T-cell (primary cell): ENCODE measurements at places on chromosomes 7 and 10. TPM values are rescaled to one million over a fixed set of nuclear protein-coding genes. Genes with fewer than 3 reads are reported as not detected.

DNA sequence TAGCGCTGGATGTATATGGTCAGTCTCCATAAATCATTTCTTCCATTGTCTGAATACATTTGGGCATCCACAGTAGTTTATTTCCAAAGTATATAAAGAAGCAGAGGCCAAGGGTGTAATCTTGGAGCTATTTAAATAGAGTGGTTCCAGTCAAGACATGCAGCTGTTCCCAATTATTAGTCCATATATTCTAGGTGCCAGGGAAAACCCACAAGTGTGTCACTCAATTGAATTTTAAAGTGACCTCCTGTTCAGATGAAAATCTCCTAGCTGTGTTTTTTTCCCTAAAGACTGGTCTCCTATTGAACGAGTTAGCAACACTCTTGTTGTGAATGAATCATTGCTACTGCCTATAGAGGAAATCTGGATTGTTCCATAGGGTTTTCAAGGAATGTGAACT is 260.2 kb upstream of the BMPER start:
- no peaks in the 10 kb centered on the region for H3K27me3 ChIP-seq
- DNase-seq: no peak
- no peaks in the 10 kb centered on the region for H3K36me3 ChIP-seq
- no peaks in the 10 kb centered on the region for H3K4me1 ChIP-seq
- H3K4me3 ChIP-seq: no peak overlapping the region

Gene MORN4
- 0.84 TPM for total RNA-seq

DNA sequence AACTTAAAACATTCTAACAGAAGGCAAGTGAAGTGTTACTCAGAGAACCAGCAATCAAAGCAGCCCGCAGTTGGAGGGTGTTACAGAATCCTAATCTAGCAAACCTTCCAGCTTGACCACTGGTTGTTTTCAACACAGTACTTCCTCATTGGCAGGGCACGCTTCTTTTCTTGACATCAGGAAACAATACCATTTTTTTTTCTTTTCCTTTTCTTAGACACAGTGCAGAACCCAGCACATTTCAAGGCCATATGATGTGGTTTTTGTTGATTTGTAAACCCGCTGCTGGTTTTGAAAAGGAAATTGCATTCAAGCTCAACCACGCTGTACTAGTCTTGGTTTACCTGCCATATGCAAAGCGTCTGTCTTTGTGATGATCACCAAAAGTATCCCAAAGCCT is 33.4 kb downstream of the RHOBTB1 start:
- no peak for DNase-seq
- H3K4me1 ChIP-seq: no peaks in the 10 kb centered on the region
- no peak overlapping the region for H3K4me3 ChIP-seq
- no peak overlapping the region for H3K27ac ChIP-seq

DNA sequence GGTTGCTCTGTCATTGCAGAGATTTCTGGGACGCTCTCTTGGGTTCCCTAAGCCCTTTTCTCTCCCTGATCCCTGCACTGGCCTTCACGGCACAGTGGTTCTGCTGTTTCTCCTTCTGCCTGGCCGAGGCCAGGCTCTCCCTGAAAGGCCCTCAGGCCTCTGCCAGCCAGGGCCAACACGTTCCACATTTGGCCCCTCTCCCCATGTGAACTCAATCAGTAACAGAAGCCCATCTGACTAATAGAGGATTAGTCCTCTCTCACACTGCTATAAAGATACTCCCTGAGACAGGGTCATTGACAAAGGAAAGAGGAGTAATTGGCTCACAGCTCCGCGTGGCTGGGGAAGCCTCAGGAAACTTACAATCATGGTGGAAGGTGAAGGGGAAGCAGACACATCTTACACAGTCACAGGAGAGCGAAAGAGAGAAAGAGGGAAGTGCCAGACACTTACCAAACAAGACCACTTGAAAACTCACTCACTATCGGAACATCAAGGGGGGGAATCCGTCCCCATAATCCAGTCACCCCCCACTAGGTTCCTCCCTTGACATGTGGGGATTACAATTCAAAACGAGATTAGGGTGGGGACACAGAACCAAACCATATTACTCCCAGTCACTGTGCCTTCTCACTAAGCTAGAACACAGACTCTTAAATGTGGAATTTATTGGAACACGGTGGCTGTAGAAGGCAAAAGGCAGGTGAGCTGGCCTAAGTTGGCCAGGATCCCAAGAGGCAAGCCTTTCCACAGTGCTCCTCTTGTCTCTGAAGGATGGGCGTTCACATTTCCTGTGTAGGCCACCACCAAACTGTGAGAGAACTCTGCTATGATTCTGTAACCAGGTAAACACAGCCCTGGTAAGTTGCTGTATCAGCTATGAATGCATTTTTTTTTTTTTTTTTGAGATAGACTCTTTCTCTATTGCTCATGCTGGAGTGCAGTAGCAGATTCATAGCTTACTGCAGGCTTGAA is 8.8 kb downstream of the FZD8 start:
- peaks cover 3% of the 10 kb centered on the region for H3K4me1 ChIP-seq
- no peak for DNase-seq
- H3K4me3 ChIP-seq: no peak overlapping the region
- no peaks in the 10 kb centered on the region for H3K36me3 ChIP-seq
- H3K27ac ChIP-seq: no peak overlapping the region

DNA sequence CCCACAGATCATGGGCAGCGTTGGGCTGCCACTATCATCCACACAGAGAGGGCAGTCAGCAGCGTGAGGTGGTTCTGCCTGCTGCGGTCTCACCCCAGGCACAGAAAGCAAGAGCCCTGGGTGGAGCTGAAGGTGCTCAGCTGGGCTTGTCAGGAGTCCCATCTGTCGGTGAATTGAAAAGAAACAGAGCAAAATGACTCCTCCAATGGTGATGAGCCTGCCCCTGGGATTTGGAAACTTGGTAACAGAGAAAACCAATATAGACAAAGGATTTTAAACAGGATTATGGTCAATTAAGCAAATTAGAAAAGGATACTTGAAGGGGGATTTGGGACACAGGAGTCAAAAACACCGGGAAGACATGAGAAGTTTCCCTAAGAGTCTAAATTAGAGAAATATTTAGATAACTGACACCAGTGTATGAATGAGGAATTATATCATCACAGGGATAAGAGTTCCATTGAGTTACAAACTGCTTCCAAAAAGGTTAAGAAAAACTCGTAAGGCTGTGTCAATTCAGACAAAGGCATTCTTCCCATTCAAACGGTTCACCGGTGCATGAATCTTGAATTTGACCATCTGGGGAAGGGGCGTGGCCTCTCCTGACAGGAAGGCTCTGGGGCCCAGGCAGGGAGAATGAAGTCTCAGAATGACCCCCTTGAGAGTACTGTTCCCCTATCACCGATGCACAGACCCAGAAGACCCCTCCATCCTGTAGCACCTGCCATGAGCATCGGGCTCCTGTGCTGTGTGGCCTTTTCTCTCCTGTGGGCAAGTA is 70.0 kb upstream of the PRSS58 start:
- H3K27ac ChIP-seq: no peak overlapping the region
- no peak overlapping the region for H3K4me3 ChIP-seq
- no peaks in the 10 kb centered on the region for H3K27me3 ChIP-seq
- H3K36me3 ChIP-seq: no peaks in the 10 kb centered on the region
- no peak for DNase-seq

Gene COL26A1
- total RNA-seq: not detected

DNA sequence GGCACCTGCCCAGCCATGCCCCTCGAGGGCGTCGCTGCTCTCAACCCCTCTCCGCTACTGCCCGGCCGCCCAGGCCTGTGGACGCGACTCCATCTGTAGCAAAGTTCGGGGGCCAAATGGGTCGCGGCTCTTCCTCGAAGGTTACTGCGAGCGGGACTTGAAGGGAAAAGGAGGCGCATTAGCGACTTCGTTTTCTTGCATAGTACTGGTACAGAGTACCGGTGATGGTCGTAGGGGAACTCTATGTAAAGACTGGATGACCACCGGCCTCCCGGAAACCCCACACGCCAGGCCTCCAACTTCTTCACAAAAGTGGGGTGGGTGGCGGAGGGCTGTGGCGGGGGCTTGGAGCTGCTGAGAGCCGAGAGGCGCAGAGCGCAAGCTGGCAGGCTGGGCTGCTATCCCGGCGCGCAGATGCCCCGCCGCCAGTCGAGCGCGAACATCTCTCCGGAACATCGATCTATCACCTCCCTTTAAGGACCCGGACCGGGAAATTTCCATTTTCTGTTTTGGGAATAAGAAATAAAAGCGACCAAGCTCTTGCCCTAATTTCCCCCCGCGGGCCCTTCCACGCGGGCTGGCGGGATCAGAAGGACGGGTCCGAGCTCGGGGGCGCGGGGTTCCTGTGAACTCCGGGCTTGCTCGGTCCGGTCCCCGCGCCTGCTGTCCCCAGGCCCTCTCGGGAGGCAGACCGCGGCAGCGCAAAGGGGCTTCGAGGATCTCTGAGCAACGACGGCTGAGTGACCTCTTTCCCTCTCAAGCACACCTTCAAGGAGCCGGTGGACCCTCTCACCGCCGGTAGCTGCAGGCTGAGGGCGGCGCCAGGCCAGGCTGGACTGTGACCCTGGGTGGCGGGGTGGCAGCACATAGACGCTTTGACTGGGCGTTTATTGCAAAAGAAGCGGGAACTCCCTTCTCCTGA is 12.2 kb upstream of the FEZF1 start:
- DNase-seq: no peak
- H3K27me3 ChIP-seq: peaks cover 18% of the 10 kb centered on the region
- no peak overlapping the region for H3K27ac ChIP-seq
- no peaks in the 10 kb centered on the region for H3K36me3 ChIP-seq
- H3K4me1 ChIP-seq: no peaks in the 10 kb centered on the region
- H3K4me3 ChIP-seq: no peak overlapping the region
